ENCODE measurements at places on chromosomes 12 and 14. TPM values are rescaled to one million over a fixed set of nuclear protein-coding genes. Genes with fewer than 3 reads are reported as not detected.
A peak's percentile ranks its signal among the peaks of the same experiment; 100 is the strongest.

DNA sequence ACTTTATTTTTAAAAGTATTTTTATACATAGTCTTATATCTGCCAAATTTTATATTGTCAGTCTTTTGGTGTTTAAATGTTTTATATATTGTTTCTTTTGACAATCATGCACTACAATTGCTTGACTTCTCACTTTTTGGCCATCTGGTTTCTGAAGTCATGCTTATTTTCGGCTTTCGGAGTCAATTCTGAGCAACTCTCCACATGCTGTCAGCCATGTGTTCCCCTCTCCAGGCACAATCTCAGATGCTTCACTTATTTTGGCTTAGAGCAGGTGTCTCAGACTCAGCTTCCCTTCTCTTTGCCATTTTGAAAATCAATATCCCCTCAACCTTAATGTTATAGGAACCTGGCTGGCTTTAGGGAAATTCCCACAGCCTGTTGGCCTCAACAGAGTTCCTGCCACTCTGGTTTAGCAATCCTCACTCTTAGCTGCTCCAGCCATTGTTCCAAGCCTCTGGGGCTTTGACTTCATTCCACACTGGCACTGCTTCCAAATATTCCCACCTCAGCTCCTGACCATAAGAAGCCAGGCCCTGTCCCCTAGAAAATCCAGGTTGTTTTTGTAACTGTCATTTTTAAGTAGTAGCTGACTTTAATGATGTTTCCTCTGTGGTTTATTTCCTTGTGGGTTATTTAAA is 125.5 kb upstream of the FAR2 start:
- H3K27me3 ChIP-seq = no peaks in the 10 kb centered on the region
- H3K4me3 ChIP-seq = no peak overlapping the region
- no peak overlapping the region for H3K27ac ChIP-seq
- no peaks in the 10 kb centered on the region for H3K36me3 ChIP-seq
- DNase-seq = no peak
- H3K4me1 ChIP-seq = no peaks in the 10 kb centered on the region

DNA sequence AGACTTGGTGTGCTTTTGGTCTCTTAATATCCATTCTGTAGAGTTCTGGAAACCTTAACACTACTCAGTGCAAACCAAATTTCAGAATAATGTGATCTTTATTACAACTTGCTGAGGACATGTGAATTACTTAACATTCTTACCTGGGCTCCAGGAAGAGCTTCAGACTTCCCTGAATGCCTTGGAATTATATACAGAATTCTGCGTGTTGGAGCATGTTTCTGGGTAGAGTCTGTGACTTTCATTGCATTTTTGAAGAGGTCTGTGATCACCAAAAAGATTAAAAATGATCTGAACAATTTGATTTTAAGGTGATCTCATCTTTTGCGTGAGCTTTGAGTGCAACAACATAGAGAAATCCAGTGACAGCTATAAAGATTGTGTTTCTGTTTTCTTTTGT is 35.4 kb downstream of the ZDHHC17 start:
- peaks cover 2% of the 10 kb centered on the region for H3K4me1 ChIP-seq
- no peak overlapping the region for H3K27ac ChIP-seq
- H3K4me3 ChIP-seq = no peak overlapping the region
- no peak for DNase-seq
- H3K36me3 ChIP-seq = peaks cover 8% of the 10 kb centered on the region

- no peak overlapping the region for H3K27ac ChIP-seq
- no peaks in the 10 kb centered on the region for H3K36me3 ChIP-seq
- no peak overlapping the region for H3K4me3 ChIP-seq
- no peak for DNase-seq
Observed at GRCh38 chr12:41684997-41685396, 459.7 kb downstream of the GXYLT1 start.

DNA sequence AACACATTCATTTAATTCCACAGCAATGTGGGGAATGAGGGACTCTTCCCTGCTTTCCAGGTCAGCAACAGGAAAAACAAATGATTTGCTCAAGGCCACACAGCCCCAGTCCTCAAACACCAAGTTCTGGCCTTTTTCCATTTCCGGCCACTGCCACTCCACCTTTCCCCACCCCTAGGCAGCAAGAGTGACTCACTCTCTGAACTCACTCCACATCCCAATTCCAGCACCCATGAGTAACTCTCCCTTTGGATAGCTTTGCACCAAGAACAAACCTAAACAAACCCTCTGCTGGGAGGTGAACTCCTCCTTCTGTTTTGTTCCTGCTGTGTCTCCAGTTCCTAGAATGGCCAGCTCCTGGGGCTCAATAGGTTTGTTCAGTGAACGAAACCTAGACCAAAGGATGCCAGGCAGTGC is 30.4 kb upstream of the PLEKHG6 start:
- H3K27ac ChIP-seq = peak overlapping the region; percentile 92
- no peak overlapping the region for H3K4me3 ChIP-seq
- peaks cover 47% of the 10 kb centered on the region for H3K4me1 ChIP-seq
- no peak for DNase-seq
- H3K27me3 ChIP-seq = no peaks in the 10 kb centered on the region
- no peaks in the 10 kb centered on the region for H3K36me3 ChIP-seq

- no peak overlapping the region for H3K27ac ChIP-seq
- H3K27me3 ChIP-seq = no peaks in the 10 kb centered on the region
- H3K4me1 ChIP-seq = no peaks in the 10 kb centered on the region
Observed at GRCh38 chr12:43406801-43407200, 145.2 kb downstream of the ADAMTS20 start.

DNA sequence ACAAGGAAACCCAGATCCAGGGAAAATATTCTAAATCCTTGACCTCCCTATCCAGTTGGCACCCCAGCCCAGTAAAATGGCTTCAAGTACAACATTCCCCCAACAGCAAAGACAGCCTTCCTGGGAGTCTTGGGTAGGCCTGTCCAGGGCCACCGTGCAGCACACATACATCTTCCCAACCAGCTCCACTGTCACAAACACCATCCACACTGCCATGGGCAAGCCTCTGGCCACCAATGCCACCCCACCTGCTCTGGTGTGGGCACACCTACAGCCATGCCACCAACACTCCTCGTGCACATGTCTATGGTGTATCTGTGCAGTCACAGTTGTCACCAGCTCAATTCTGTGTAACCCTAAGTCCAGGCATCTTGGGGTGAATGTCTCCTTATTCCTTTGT is 193.2 kb downstream of the DAD1 start:
- H3K36me3 ChIP-seq = no peaks in the 10 kb centered on the region
- H3K4me3 ChIP-seq = no peak overlapping the region
- peak; percentile 62 for DNase-seq
- H3K27ac ChIP-seq = no peak overlapping the region
- H3K27me3 ChIP-seq = peaks cover 7% of the 10 kb centered on the region

DNA sequence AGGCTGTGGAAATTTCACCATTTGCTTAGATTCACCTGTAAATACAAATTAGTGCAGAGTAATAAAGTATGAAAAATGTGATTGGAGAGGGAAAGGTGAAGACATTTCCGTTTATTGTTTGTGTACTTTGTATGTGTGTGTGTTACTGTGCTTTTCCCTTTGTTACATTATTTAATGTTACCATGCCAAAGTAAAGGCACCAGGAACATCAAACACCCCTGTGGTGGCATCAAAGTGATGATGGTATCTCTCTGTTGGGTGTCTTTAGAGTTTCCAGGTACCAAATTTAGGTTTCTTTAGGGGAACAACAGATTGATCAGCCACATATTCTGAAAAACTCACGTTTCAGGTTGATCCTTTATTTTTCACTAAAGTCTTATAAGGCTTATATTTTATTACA is 189.0 kb upstream of the FBXO33 start:
- no peak overlapping the region for H3K4me3 ChIP-seq
- no peak for DNase-seq
- H3K36me3 ChIP-seq = no peaks in the 10 kb centered on the region
- no peak overlapping the region for H3K27ac ChIP-seq
- H3K27me3 ChIP-seq = no peaks in the 10 kb centered on the region
- H3K4me1 ChIP-seq = no peaks in the 10 kb centered on the region

GRCh38 chr12:3409662-3410061 is 81.3 kb upstream of the PRMT8 start:
- DNase-seq = no peak
- H3K27ac ChIP-seq = no peak overlapping the region

- H3K27ac ChIP-seq = no peak overlapping the region
- H3K27me3 ChIP-seq = no peaks in the 10 kb centered on the region
- H3K36me3 ChIP-seq = no peaks in the 10 kb centered on the region
Observed at GRCh38 chr12:125453751-125454150, 388.5 kb downstream of the AACS start.

PSMC1 gene
- 134 TPM for total RNA-seq

OTUB2 gene
- total RNA-seq = not detected

BCL2L2 gene
- total RNA-seq = 128 TPM
